ENCODE measurements at places on chromosomes 2 and 18.

- DNase-seq, result no peak
Observed at GRCh38 chr2:236616031-236616430, 46.4 kb downstream of the ACKR3 start.

DNA sequence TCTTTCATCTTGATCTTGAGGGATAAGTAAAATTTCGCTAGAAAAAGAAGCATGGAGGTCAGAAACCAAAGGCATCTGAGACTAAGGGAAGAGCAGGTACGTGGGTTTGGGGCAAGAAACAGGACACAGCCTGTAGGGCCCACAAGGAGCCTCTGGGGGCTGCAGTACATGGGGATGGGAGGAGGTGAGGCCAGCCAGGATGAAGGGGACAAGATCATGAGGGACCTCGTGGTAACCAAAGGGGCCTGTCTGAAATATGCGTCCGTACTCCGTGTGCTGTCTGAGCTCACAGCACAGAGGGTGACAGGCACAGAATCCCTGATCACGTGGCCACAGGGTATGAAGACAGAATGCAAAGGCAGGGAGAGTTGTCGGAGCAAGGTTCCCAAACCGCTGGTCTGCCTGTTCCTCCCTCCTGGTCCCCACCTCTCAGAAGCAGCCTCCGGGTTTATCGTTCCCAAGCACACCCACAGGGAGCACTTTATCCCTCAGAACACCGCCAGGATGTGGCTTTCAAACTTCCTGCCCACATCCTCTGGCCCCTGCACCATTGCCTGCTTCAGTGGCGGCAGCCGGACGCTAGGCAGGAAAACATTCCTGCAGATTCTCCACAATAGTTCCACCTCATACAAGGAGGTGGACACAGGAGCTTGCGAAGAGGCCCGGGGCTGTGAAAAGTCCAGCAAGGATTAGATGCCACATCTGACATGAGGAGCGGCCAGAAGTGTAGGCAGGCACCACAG is 12.0 kb downstream of the TMEM163 start:
- DNase-seq, result no peak

DNA sequence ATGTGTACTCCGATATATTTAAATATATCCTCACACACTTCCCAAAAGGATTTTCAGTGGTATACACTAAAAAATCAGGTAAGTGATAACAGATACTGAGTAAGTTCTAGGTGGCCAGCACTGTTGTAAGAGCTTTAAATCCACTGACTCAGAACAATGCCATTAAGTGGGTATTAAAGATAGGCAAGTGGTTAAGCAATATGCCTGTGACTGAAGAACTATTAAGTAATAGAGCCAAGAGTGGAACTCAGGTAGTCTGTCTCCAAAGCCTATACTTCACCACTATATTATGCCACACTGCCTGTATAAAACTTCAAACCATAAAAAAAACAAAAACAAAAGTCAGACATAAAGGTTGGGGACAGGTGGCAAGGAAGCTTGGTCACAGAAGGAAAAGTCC is 37.2 kb downstream of the THUMPD2 start:
- DNase-seq, result no peak

DNA sequence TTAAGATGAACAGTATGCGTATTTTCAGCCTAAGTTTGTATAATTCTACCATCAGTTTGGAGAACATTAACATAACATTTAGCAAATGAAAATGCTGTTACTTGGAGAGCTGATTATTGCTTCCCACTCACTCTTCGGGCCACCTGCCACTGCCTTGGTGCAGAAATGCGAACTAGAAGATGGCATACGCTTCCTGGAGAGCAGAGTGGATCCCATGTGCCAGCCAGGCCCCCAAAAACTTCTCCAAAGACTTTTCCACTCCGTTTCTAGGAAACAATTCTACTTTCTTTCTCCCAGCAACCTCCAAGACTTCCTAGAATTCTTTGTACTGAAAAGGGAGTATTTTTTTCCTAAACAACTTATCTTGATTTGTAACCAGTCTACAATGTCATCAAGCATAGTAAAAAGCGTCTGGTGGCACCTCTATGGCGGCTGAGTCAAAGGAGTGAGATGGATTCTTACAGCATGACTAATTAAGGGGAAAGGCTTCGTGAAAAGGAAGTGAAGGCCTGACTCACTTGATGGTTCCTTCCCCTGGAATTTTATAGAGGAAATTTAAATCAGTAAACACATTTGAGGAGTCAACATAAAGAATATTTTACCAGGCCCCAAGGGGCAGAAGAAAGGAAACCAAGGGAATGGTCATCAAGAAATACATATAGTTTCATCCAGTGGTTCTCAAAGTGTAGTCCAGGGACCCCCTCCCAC is 36.6 kb downstream of the FEZ2 start:
- DNase-seq, result no peak

DNA sequence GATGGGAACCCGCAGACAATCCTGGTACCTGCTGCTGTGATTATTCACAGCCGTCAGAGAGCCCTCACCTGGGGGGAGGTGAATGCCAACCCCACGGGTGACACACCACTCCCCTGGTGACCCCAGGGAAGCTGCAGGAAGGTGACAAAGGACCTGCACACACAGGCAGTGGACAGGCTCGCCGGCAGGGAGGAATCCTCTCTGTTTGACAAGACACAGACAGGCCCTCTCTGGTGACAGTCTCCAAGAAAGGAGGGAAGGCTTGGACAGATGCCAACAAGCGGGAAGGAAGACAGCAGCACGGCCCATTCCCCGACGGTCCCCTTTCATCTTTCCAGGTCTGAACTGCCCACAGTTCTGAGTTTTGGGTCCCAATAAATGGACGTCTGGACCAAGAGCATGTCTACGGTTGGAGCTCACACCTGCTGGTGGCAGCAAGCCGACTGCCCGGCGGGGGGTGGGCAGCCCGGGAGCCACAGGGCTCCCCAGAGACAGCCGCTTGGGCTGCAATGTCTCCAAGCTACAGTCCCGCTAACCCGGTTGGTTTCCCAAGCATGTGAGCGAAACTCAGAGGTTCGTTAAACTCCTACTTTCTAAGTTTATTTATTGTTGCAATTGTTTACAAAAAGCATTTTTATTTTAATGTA is 31.8 kb downstream of the HDAC4 start:
- DNase-seq, result no peak

- DNase-seq, result no peak
Observed at GRCh38 chr2:224272237-224272910, 129.5 kb downstream of the FAM124B start.

- no peak for DNase-seq
Observed at GRCh38 chr2:15751477-15751876, 159.8 kb downstream of the DDX1 start.

DNA sequence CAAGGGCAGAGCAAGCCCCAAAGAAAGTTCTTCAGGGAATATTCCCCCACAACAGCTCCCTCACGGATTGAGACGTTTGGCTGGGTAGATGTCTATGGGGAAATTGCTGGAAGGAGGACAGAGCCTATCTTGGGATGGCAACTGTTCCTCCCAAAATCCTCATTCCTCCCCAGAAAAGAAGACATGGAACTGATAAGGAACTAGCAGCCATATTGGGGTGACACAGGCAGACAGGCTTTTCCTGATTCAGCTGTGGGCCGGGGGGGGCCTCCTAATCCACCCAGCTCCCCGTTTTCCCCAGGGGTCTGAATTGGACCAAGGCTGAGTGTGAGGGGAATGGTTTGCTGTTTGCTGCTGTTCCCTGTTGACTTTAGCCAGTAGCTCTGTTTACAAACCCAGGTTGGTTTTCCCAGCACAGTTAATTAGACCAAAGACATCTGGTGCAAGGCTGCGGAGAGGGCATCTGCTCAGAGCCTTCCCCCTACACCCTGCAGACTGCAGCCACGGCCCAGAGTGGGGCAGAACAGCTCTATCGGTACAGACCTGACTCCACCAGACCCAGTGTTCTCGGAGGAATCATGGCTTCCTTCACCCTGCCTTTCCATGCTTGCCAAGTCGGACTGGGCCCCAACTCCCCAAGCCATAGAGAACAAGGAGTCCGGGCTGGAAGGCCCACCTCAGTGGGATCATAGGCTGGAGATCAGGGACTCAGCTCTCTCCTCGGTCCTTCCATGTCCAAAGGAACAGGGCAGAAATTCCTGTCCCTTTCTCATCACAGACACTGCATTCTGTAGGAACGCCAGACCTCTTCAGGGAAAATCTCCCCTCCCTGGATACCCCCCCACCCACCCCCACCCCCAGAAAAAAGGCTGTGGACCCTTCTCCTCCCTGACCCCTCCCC is 1.7 kb upstream of the PKDCC start:
- no peak for DNase-seq

DNA sequence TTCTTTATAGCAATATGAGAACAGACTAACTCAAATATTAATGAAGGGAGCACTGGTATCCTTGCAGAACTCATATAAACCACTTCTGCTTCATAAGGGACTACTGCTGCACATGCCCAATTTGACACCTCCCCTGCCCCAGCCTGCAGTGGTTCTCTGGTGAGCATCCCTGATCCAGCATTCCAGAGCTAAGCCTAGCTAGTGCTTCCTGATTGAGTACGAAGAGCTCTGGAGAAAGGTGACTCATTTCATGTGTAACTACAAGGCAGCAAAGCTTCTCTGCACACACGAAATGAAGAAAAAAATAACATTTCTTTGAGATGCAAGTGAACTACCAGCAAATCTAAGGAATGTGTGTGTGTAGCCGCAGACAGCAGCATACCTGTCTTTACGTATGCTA is 22.8 kb upstream of the ADNP2 start:
- no peak for DNase-seq

DNA sequence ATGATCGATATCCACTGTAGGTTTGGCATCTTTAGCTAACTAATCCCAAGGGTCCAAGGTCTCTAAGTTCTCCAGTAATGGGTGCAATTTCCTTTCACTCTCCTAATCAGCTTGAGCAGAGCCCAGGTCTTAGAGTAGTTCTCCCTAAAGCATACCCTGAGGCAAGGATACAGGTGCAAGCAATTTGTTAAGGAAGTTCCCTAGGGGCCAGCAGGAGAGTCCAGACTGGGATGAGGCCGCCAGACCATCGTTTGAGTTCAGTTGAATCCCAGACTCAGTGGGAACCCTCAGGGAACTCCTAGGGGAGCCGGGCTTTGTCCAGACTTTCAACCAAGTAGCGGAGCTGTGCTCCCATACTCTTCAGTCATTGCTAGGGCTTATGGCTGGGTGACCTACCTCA is 835.4 kb upstream of the CDH2 start:
- no peak for DNase-seq

DNA sequence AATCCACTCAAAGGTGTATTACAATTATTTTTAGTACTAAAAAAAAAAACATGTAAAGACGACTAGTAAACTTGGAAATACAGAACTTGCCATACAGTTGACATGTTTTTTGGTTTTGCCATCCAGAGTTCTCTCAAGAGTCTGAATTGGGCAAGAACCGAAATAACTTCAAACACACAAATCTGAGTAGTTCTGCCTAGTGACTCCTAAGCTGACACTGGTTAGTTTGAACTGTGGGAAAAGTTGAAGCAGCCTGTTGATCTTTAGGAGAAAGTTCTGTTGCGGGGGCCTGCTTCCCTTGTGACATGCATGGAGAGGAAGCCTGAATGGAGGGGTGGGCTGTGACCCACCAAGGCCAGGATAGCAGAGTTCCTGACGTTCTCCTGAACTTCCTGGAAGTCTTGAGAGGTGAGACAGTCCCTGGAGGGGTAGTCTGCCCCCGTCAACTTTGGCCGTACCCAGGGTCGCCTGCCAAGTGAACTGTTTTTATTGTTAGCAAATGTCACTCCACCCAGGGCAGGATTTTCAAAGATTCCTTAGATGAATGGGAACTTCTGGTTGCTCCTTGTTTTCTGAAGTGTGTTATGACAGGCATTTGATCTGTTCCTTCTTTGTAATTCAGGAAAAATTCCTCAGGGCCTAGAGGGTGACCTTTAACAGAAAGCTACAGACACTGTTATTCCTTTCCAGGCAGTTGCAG is 85.6 kb upstream of the SPTBN1 start:
- DNase-seq, result no peak

DNA sequence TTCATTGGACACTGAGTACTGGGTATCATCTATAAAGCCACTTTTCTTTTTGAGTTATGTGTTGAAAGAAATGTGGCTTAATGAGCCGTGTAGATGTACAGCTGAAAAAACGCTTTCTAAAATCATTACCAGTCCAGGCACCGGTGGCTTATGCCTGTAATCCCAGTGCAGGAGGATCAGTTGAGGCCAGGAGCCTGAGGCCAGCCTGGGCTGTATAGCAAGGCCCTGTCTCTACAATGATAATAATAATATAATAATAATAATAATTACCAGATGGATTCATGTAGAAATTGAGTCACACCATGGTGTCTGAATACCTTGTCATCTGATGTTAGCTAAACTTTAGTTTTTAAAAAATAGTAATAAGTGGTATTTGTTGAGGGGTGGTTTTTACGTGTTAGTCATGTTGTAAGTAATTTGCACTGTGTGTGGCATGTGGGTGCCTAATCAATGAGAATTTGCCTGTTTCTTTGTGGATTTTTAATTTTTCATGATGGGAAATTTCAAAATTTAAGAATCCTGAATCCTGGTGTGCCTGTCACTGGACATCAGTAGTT is 30.1 kb downstream of the NCK2 start:
- DNase-seq, result no peak

GRCh38 chr2:160388464-160389263 is 104.9 kb downstream of the RBMS1 start:
- DNase-seq, result no peak

Data from stimulated activated CD4-positive, alpha-beta T cell treated with anti-CD3 and anti-CD28 coated beads, Interleukin-12 subunit alpha, Interleukin-12 subunit beta, amount 100 ng/mL, for 4 hours (primary cell).